Stimulated activated CD8-positive, alpha-beta memory T cell treated with anti-CD3 and anti-CD28 coated beads, Interleukin-4, amount 100 ng/mL, for 4 hours (primary cell): ENCODE measurements at places on chromosomes 5 and 9.
A peak's percentile ranks its signal among the peaks of the same experiment; 100 is the strongest.

GRCh38 chr5:172443441-172444109, 10.8 kb downstream of the SH3PXD2B start:
- DNase-seq, result peak; percentile 7

DNA sequence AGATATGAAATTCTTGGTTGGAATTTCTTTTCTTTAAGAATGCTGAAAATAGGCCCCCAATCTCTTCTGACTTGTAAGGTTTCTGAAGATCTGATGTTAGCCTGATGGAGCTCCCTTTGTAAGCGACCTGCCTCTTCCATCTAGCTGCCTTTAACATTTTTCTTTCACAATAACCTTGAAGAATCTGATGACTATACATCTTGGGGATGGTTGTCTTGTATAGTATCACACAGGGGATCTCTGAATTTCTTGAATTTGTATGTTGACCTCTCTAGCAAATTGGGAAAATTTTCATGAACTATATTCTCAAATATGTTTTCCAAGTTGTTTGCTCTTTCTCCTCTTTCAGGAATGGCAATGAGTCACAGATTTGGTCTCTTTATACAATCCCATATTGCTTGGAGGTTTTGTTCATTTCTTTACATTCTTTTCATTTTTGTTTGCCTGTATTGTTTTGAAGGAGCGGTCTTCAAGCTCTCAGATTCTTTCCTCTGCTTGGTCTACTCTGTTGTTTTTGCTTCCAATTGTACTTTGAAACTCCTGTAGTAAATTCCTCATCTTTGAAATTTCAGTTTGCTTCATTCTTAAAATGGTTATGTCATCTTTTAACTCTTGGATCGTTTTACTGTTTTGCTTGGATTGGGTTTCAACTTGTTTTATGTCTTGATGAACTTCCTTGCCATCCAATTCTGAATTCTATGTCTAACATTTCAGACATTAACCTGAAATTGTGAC, 245.2 kb upstream of the TARS1 start:
- no peak for DNase-seq

DNA sequence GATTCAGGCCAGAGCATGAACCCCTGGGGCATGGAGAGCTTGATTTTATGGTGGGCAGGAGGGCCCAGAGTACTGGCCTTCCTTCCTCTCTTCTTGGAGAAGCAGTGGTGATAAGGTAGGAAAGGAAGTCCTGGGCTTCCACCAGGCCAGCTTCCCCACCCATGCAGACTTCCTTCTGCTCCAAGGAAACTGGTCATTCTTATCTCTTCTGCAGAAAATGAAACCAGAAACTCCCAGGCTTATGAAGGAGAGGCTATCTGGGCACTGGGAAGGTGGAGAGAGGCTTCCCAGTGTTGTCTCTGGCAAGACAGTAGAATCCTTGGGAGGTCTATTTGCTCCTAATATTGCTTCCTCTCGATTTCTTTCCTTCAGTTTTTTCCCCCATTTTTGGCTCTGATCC, 110.5 kb upstream of the EQTN start:
- DNase-seq, result no peak

DNA sequence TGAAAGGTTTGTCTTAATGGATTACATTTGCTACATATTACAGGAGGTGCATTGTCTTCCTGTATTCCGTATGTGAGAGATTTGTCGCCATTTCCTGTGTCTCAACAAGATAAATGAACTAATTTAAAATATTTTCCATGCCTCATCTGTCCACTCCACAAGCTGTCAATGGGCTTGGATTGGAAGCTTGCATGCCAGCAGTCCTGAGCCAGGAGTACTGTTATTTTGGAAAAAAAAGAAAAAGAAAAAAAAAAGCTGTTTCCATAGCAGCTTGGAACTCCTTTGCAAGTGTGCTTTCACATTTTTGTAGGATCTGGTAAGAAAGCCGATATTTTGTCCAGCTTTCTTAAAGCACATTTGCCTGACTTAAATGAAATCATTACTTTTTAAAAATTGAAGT, 330.8 kb downstream of the KDM4C start:
- DNase-seq, result no peak

DNA sequence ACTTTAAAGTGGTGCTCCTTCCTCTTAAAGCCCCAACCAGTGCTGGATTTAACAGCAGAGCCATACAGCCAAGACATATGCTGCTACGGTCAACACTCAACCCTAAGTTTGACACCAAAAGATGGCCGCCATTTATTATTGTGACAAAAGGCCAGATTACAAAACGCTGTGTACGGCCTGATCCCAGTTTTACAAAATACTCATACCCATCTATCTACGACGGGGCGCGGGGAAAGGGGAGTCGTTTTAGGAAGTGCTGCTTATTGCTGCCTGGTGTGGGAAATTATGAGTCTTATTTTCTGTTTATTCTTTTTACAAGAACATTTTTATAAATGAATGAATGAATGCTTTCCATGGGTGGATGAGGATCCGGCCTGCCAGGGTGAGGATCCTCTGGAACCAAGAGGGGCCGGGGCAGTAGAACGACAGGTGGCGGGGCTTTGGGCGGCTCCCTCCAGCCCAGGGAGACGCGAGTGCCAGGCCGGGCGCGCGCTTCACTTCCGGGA, 457 bp upstream of the IDNK start:
- DNase-seq, result no peak

DNA sequence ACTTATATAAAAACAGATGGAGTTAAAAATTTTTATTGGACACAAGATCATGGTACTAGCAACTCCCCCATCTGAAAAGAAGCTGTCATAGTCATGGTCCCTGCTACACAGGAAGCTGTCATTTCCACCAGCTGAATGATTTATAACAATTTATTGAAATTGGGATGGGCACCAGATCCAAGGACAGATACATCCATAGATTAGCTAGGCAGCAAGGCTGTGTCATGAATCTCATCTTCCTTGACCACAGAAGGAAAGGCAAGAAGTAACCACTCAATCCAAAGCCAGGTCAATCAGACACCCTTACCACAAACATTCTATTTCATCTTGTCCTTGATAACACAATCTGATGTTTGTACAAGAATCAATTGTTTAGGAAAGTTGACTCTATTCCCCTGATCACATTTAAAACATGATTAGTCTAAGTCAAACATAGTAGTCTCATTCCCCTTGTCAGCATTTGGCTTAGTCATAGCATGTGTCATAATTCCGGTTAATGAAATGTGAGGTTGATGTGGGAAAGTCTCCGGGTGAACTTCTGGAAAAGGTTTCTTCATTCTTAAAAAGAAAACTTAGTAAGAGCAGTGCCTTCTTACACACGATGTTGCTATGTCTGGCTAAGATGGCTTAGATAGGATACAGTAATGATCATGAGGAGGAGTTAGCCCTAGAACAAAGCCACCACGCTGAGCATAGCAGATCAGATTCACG, 462.6 kb upstream of the PAPPA start:
- DNase-seq, result no peak

DNA sequence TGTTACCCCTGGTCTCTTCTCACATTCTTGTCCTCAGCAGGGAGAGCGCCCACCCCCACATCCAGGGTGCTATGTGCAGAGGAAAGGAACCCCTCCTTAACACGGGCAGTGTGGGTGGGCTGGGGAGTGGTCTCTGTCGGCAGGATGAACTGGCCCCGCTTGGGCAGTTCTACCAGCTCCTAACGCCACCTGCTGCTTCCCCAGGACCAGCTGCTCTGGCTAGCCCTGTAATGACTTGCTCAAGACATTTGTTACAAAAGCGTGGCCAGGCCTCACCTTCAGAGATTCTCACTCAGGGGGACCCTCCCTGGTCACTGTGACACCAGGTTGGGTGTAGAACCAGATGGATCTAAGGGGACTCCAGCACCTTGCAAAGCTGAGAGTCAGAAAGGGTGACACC, 82.4 kb downstream of the HMCN2 start:
- DNase-seq, result no peak
